ENCODE measurements at places on chromosomes 11 and 22.
A peak's percentile ranks its signal among the peaks of the same experiment; 100 is the strongest.

- DNase-seq = peak; percentile 62
Observed at GRCh38 chr22:45688600-45689080, 17.0 kb downstream of the ATXN10 start.

- peak; percentile 39 for DNase-seq
Observed at GRCh38 chr11:130070846-130071200, 1.1 kb downstream of the APLP2 start.

GRCh38 chr11:1862588-1863351, 9.9 kb downstream of the LSP1 start:
- peak; percentile 67 for DNase-seq

DNA sequence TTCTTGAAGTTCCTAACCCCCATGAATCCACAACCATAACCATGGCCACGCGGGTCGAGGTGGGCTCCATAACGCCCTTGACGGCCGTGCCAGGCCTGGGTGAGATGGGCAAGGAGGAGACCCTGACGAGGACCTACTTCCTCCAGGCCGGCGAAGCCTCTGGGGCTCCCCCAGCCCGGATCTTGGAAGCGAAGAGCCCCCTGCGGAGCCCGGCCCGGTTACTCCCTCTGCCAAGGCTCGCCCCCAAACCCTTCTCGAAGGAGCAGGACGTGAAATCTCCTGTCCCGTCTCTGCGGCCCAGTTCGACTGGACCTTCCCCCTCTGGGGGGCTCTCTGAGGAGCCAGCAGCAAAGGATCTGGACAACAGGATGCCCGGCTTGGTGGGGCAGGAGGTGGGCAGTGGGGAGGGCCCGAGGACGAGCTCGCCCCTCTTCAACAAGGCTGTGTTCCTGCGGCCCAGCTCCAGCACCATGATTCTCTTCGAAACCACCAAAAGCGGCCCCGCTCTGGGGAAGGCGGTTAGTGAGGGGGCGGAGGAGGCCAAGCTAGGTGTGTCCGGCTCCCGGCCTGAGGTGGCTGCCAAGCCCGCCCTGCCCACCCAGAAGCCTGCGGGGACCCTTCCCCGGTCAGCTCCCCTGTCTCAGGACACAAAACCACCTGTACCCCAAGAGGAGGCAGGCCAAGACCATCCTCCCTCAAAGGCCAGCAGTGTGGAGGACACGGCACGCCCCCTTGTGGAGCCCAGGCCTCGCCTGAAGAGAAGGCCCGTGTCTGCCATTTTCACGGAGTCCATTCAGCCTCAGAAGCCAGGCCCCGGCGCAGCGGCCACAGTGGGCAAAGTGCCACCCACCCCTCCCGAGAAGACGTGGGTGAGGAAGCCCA, 75.7 kb downstream of the KIAA1671 start:
- peak; percentile 55 for DNase-seq

DNA sequence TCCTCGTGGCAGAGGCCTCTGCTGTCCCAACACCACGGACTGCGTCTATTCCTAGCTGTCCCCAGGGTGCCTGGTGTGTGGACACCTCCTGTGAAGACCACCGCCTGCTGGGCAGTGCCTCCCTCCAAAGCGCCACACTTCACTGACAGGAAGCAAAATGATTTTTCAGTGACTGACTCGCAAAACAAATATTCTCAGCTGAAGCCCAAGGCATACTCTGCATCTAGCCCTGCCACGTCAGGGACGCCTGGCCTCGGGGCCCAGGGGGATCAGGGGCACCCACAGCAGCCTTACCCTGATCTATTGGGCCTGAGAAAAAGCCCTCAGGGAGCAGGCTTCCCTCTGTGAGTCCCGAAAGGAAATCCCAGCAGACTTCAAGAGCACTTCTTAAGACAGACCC, 2.2 kb downstream of the BRD1 start:
- DNase-seq = peak; percentile 57

- DNase-seq = no peak
Observed at GRCh38 chr22:46085828-46086576, 64.3 kb upstream of the PPARA start.

DNA sequence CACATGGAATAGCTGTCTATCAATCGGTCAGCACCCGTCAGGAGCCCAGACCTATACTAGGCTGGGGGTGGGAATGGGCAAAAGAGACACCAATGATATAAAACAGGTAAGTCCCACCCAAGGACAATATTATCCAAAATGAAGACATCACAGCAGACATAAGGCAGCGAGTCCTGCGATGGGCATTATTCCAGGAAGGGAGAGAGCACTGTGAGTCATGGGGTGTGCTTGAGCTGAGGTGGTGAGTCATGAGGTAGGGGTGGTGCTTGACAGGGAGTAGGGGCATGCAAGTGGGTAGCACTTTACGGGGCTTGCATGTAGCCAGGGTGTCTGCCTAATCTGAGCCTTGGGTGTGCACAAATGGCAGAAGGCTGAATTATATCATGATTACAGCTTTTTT, 605.0 kb upstream of the CADM1 start:
- peak; percentile 6 for DNase-seq
